ENCODE measurements at places on chromosomes 6 and 20. TPM values are rescaled to one million over a fixed set of nuclear protein-coding genes. Genes with fewer than 3 reads are reported as not detected.
A peak's percentile ranks its signal among the peaks of the same experiment; 100 is the strongest.

- H3K27me3 ChIP-seq, result no peaks in the 10 kb centered on the region
- no peak overlapping the region for H3K4me3 ChIP-seq
- no peaks in the 10 kb centered on the region for H3K4me1 ChIP-seq
- H3K27ac ChIP-seq, result no peak overlapping the region
These were observed 73.2 kb downstream of the QRSL1 start for GRCh38 chr6:106702451-106703110.

- peak overlapping the region; percentile 69 for H3K4me3 ChIP-seq
- DNase-seq, result no peak
- H3K27ac ChIP-seq, result peak overlapping the region; percentile 38
These were observed 8.1 kb downstream of the NEDD9 start for GRCh38 chr6:11224252-11224965.

GRCh38 chr6:129115471-129115870 is 232.5 kb downstream of the LAMA2 start:
- DNase-seq, result no peak
- H3K27me3 ChIP-seq, result no peaks in the 10 kb centered on the region
- peak overlapping the region; percentile 25 for H3K27ac ChIP-seq

GRCh38 chr6:82607998-82608725 is 244.5 kb downstream of the TPBG start:
- no peak overlapping the region for H3K27ac ChIP-seq
- no peaks in the 10 kb centered on the region for H3K27me3 ChIP-seq
- no peak overlapping the region for H3K4me3 ChIP-seq
- no peak for DNase-seq
- no peaks in the 10 kb centered on the region for H3K36me3 ChIP-seq
- H3K4me1 ChIP-seq, result no peaks in the 10 kb centered on the region

- H3K4me3 ChIP-seq, result no peak overlapping the region
- H3K4me1 ChIP-seq, result peaks cover 6% of the 10 kb centered on the region
- no peaks in the 10 kb centered on the region for H3K36me3 ChIP-seq
- DNase-seq, result peak; percentile 47
- H3K27me3 ChIP-seq, result no peaks in the 10 kb centered on the region
These were observed 285.4 kb downstream of the THBS2 start for GRCh38 chr6:168968228-168968627.

PDE7B gene
- 3.6 TPM for total RNA-seq
